ENCODE measurements at places on chromosomes 11 and 22.

GRCh38 chr11:57126766-57127400, 54.9 kb upstream of the LRRC55 start:
- no peak for DNase-seq

GRCh38 chr11:96272529-96273222, 70.3 kb downstream of the MAML2 start:
- no peak for DNase-seq

DNA sequence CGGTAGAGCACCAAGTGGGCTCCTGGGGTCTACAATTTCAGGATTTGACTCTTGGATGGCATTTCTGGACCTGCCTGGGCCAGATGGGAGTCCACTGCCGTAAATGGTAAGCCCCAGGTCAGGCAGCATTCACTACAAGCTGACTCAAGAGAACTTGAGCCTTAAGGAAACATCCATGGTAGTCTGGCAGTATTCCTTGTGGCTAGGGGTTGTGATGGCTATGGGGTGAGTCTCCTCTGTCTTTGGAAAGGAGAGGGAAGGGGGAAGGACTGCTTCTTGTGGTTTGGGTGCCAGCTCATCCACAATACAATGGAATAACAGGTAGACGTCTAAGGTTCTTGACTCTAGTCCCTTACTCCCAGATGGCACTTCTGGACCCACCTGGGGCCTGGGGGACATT, 32.3 kb upstream of the POU2AF2 start:
- DNase-seq, result no peak

GRCh38 chr11:99535819-99536218, 515.1 kb downstream of the CNTN5 start:
- no peak for DNase-seq

- DNase-seq, result no peak
Measured at GRCh38 chr11:120773501-120774031, 250.3 kb upstream of the TBCEL start.

DNA sequence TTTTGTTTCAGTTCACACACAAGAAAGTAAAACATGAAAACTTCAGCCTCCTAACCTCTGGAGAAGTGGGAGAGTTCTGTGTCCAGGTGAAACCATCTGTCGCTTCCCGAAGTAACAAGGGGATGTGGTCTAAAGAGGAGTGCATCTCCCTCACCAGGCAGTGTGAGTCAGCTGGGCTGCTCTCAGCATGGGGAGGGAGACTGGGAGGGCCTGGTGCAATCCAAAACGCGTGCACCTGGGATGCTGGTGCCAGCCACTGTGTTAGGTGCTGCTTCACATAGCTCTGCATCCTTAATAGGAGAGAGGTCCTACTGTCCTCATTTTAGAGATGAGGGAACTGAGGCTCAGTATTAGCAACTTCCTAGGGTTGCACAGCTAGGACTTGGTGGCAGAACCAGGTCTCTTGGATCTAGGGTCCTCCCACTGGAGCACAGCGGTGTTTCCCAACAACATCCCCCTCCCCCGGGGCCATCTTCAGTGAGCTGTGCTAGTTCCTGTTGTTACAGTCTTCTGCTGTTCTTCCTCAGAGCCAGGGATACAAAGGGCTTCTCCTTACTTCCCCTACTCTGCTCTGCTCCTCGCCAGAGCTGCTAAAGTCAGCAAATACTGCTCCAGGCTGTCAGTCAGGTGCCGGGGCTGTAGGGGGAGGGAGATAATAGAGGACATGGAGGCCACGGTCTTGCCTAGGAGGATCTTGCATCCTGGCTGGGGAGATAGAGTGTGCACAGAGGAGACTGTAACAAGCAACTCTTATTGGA, 8.0 kb downstream of the IL10RA start:
- DNase-seq, result no peak

- DNase-seq, result no peak
Measured at GRCh38 chr11:5285703-5286340, 15.9 kb downstream of the OR51B4 start.

- DNase-seq, result no peak
Measured at GRCh38 chr11:69362315-69362714, 68.4 kb downstream of the MYEOV start.

- DNase-seq, result no peak
Measured at GRCh38 chr22:36928196-36928595, 14.8 kb downstream of the CSF2RB start.

GRCh38 chr11:69704508-69705253, 859 bp upstream of the FGF19 start:
- DNase-seq, result no peak

- no peak for DNase-seq
Measured at GRCh38 chr11:47188259-47188658, 2.0 kb upstream of the PACSIN3 start.

DNA sequence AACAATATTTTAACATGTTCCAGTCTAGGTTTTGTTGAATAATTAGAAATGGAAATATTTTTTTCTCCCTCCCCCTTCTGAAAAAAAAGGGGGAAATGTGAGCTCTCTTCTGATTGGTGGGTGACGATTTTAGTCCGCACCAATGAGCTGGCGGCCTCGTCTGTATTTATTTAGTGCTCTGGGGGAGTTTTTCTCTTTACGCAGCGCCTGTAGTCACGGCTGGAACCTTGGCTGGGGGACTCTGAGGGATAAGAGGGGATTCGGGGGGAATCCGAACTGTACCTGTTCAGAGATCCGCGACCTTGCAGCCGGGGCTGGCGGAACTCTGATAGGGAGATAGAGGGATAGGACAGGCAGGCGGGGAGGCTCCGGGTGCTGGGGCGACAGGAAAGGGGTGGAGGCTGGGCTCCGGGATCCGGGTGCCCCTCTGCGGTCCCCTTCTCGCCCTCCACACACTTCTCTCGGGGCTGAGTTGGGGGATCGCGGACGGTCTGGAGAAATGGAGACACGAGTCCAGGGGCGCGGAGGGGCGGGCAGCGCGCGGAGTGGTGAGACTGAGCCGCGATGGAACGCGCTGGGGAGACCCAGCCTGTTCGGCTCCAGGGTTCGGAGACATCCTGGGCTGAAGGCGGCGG, 99.7 kb upstream of the HSD17B12 start:
- DNase-seq, result no peak
